ENCODE measurements at places on chromosomes 5 and 9.
A peak's percentile ranks its signal among the peaks of the same experiment; 100 is the strongest.

DNA sequence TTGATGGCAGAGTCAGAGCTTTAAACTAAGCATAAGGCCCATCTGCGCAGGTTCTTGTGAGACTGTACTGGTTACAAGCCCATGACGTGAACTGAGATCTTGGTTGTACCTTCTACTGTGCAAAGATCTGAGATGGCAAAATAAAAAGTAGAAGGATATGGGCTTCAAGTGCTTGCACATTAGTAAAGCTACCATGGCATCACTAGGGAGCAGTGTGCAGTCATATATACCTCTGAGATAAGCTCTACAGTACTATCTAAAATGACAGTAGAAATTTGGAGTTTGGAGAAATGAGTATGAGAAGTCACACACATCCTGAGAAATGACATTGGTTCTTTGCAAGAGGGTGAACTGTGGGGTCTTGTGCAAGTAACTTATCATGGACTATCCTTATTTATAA lies 408.2 kb upstream of the PRR16 start:
- DNase-seq: no peak

GRCh38 chr5:137566118-137566541 lies 67.0 kb upstream of the SPOCK1 start:
- no peak for DNase-seq

- DNase-seq: no peak
These were observed 1.4 kb upstream of the GLRX start for GRCh38 chr5:95823738-95824609.

DNA sequence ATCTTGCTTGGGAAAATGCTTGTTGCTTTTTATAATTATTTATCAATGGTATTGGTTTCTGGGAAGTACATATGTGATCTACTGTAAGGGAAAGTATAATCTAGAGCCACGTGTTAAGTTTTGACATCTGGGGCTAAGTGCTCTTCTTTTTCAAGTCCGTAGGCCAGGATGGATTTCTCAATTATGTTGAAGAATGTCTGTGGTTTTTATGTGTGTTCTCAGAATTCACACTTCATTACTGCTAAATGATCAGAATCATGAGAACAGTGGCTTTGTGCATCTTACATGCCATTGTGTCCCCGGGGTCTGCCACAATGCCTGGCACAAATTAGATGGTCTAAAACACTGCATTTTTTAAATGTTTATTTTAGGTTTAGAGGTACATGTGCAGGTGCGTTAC lies 14.5 kb upstream of the AUH start:
- no peak for DNase-seq

GRCh38 chr5:128290152-128290858 lies 206.7 kb downstream of the SLC12A2 start:
- DNase-seq: no peak

GRCh38 chr5:79728396-79728795 lies 38.8 kb downstream of the CMYA5 start:
- DNase-seq: no peak

DNA sequence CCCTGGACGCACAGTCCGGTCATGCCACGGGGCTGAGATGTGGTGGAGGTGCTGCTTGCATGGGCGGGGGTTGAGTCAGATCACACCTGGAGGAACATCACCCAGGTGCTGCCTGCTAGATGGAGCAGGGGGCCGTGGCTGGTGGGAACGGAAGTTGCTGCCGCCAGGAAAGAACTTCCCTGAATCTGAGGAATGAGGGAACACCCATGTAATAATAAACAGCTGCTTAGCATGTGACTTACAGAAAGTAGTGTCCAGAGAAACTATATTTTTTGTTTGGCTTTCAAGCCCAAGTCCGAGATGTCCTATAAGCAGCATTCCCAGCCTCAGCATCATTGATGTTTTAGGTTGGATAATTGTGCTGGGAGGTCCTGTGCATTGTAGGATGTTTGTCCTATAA lies 27.1 kb upstream of the FAM240B start:
- DNase-seq: no peak

GRCh38 chr9:70971723-70972122 lies 149.7 kb downstream of the TRPM3 start:
- DNase-seq: no peak

DNA sequence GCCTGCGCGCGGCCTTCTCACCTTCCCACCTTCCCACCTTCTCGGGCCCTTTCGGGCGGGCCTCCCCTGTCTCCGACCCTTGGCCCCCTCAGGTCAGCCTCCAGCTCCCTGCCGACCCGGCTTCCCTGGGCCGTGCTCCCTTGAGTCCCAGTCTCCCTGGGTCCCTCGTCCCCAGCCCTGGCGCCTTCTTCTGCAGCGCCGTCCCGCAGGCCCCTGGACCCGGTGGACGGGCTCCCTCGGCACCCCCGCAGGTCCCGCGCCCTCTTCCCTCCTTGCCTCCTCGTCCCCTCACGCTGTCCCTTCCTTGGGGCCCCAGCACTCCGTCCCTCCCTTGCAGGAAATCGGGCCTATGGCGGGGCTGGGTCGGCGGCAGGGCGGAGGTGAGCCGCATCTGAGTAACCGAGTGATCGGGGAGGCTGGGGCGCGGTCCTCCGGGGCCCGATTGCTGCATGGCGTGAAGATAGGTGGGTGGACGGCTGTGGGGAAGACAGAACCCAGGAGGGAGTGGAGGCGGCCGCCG lies 7.6 kb downstream of the ARPC5L start:
- no peak for DNase-seq

DNA sequence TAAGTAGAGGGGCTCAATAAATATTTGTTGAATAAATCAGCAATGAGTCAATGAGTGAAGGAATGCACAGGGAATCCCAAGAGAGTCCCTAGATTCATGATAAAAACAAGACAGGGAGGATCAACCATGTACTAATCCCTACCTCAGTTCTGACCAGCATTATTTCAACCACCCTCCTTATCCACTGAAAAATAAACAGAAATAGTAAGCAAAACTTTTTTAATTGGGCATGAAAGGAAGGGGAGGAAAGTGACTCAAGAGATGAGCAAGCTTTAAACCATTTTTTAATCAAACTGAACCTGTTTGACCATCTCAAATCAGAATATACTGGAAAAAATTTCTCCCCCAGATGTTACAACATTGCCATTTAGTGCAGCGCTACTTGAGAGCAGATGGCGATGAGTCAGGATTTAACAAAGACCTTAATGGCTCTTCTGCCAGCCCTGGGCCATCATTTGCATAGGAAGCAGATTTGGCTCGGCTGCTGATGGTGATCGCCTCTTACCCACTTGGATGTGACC lies 194.8 kb upstream of the SLC30A5 start:
- DNase-seq: peak; percentile 26

- DNase-seq: no peak
These were observed 33.1 kb downstream of the FANCC start for GRCh38 chr9:95284162-95285080.

DNA sequence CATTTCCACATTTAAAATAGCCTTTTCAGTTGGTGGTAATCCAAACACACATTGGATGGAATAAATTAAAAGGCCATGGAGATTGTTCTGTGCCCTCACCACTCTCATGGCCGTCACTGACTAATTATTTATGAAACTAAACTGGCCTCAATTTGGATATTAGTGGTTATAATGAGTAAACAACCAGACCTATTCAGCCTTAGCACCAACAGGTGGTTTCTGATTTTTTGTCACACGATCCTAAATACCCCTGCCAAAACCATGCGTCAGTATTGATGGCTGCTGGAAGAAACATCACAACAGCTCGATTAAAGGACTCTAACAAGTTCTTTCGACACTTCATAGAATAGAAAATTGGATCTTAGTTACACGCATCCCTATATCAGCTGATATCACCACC lies 276.0 kb upstream of the DAP start:
- no peak for DNase-seq

DNA sequence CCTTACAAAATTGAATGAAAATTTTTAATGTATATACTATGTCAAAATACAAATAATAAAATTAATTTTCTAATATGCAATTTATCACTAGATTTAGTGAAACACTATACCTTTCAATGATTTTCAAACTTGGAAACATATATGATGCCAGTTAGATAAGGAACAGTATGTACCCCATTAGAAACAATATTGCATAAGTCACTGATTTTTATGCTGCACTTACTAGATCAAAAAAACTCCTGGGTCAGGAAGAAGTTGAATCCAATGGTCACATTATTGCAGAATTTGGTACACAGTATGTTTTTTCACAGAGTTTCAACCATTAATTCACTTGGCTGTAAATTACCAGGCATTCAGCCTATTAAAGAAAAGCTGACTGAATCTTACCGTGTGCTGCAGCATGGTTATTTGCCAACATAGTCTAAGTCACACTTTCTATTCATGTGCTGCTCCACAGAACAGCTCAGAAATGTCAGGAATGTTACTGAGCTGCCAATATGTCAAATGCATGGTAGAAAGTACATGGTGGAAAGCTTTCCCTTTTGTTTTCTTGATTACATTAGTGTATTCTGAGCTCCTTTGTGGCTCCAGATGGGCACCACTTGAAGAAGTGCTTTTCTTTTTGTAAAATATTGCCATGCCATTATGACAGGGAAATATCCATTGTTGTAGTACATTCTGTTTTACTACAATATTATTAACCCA lies 9.9 kb upstream of the PRR16 start:
- DNase-seq: no peak

All from posterior cingulate gyrus (tissue), 11 donors.